ENCODE measurements at places on chromosomes 13 and 19. TPM values are rescaled to one million over a fixed set of nuclear protein-coding genes. Genes with fewer than 3 reads are reported as not detected.

Gene FAM83E
- 2.6 TPM for total RNA-seq

Gene ZSCAN4
- not detected for total RNA-seq

Gene SDHAF1
- 4.3 TPM for total RNA-seq

Gene CACNG8
- total RNA-seq: not detected

Gene OVOL3
- total RNA-seq: not detected

Gene SHANK1
- not detected for total RNA-seq

Gene CCDC169
- not detected for total RNA-seq

- peaks cover 23% of the 10 kb centered on the region for H3K4me1 ChIP-seq
- H3K4me3 ChIP-seq: peak overlapping the region; percentile 62
- DNase-seq: no peak
- H3K27ac ChIP-seq: no peak overlapping the region
These were observed 2.6 kb downstream of the VSIG10L start for GRCh38 chr19:51339313-51339686.

DNA sequence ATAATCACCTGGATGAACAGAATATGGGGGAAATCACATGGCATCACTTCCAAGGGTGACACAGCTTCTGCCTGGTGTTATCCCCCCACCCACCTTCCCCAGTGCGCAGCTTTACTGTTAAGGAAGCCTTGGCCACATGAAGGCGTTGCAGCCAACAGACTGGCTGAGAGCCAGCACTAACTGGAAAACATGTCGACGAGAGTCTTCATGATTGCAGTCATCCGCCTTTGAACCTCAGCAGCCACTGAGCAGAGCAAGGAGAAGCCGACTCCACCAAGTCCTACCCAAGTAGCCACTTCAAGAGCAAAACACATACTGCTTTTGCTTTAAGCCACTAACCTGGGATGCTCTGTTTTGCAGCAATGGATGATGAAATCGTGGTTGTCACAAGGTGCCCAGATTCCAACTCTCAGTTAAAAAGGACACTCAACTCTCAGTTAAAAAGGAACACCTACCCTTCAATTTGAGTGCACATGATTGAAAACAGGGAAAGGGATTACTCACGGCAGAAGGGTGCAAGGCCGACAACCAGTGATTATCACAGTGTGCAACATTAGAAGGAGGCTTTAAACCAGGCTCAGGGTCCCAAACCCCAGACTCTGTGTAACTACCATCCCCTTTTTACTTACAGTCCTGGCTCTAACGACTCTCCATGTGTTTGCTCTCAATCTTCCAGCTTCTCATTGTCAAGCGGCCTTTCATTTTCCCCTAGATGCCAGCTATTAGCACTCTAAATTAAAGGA is 149.1 kb downstream of the KLF12 start:
- H3K36me3 ChIP-seq: peaks cover 19% of the 10 kb centered on the region
- H3K4me3 ChIP-seq: peak overlapping the region; percentile 25
- H3K27ac ChIP-seq: peak overlapping the region; percentile 61
- peak; percentile 85 for DNase-seq
- no peaks in the 10 kb centered on the region for H3K27me3 ChIP-seq

DNA sequence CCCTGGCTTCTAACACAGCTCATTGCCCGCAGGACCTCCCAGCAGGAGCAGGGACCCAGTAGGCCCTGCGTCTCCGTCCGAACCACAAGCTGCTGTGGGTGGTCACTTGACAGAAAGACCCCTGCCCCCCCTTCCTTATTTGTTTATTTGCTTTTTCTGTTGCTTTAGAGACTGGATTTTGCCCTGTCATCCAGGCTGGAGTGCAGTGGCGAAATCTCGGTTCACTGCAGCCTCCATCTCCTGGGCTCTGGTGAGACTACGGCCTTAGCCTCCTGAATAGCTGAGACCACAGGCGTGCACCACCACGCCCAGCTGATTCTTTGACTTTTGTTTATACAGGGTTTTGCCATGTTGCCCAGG is 7.6 kb upstream of the PTBP1 start:
- no peak overlapping the region for H3K27ac ChIP-seq
- H3K4me1 ChIP-seq: peaks cover 7% of the 10 kb centered on the region

DNA sequence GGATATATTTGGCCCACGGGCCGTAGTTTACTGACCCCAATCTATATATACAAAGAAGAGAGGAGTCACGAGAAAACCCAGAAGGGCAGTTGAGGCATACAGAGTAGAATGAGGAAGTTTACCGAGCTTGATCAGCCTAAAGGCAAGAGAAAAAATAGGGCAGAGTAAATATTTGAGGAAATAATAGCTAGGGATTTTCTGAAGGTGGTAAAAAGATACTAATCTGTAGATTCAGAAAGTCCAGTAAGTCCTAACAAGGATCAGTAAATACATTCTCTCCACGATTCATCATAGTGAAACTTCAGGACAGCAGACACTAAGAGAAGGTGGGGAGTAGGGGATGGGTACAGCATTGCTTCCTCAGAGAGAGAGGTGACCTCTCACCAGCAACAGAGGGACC is 248.1 kb downstream of the ATP8A2 start:
- peaks cover 7% of the 10 kb centered on the region for H3K27me3 ChIP-seq
- no peaks in the 10 kb centered on the region for H3K36me3 ChIP-seq
- H3K4me3 ChIP-seq: no peak overlapping the region
- H3K27ac ChIP-seq: no peak overlapping the region

DNA sequence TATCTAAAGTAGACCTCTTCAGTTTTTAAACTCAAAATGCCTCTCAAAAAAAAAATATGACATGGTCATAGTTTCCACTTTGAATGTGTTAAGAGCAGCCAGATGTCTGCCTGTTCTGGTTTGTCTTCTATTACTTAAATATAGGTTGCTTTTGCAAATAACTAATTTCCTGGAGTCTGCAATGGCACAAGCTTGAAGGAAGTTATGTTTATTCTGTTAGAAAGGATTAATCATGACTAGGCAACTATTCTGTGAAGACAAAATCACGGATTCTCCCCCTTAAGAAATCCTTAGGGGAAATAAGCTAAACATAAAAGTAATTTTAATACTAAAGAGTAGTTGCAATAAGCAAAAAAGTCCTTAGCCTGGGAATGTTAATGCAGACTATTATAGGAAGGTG is 26.3 kb downstream of the SKA3 start:
- DNase-seq: no peak
- no peaks in the 10 kb centered on the region for H3K27me3 ChIP-seq
- H3K27ac ChIP-seq: no peak overlapping the region
- H3K4me3 ChIP-seq: no peak overlapping the region
- H3K36me3 ChIP-seq: peaks cover 32% of the 10 kb centered on the region
- H3K4me1 ChIP-seq: peaks cover 3% of the 10 kb centered on the region

DNA sequence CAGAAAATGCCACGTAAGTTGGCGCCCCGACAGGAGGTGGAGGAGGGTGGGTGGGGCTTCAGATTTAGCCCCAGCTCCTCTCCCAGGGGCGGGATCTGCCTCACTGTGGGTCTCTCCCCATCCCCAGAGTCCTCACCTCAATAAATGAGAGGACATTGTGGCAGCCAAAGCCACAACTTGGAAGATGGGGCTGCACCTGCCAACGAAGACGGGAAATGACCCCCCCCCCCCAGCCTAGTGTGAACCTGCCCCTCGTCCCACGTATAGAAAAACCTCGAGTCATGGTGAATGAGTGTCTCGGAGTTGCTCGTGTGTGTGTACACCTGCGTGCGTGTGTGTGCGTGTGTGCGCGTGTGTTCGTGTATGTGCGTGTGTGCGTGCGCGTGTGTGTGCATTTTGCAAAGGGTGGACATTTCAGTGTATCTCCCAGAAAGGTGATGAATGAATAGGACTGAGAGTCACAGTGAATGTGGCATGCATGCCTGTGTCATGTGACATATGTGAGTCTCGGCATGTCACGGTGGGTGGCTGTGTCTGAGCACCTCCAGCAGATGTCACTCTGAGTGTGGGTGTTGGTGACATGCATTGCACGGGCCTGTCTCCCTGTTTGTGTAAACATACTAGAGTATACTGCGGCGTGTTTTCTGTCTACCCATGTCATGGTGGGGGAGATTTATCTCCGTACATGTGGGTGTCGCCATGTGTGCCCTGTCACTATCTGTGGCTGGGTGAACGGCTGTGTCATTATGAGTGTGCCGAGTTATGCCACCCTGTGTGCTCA is 1.5 kb upstream of the TRAPPC5 start:
- peaks cover 16% of the 10 kb centered on the region for H3K36me3 ChIP-seq
- peak; percentile 80 for DNase-seq
- peaks cover 14% of the 10 kb centered on the region for H3K27me3 ChIP-seq
- no peak overlapping the region for H3K4me3 ChIP-seq

DNA sequence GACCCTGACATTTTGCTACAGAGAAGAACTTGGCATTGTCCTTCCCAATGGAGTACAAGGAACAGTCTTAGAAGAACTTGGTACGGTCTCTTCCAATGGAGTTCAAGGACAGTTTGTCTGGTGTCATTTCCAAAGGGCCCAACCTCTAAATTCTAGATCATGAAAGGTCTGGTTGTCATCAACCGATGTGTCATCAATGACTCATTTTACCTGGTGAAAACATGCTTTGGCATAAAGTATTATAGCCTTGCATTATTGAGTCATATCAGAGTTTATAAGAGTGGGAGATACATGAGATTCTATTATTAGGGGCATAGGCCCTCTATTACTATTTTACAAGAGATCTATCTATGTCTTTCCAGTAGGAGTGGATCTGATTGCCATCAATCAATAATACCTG is 4.3 kb downstream of the CYP2B6 start:
- no peak overlapping the region for H3K4me3 ChIP-seq
- no peaks in the 10 kb centered on the region for H3K36me3 ChIP-seq
- no peaks in the 10 kb centered on the region for H3K4me1 ChIP-seq
- DNase-seq: no peak
- peaks cover 6% of the 10 kb centered on the region for H3K27me3 ChIP-seq

DNA sequence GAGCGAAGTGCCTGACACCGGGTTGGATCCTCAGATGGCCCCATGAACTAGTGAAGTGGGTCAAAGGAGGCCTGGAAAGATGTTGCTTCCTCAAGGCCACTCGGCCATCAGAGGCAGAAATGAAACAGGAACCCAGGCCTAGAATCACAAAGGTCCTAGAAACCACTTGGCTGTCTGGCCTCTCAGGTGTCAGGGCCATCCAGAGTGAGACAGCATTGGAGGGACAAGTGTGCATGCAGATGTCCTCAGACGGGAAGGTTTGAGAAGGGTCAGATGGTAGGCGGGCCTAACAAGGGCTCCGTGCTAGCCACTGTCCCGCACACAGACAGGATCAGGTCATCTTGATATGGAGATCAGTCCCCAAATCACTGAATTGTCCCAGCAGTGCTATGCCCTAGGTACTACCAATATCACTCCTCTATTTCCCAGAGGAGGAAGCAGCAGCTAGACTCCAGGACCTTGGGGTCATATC is 14.3 kb downstream of the CCDC97 start:
- peaks cover 59% of the 10 kb centered on the region for H3K36me3 ChIP-seq
- no peaks in the 10 kb centered on the region for H3K27me3 ChIP-seq
- no peak overlapping the region for H3K27ac ChIP-seq
- H3K4me1 ChIP-seq: peaks cover 75% of the 10 kb centered on the region
- no peak for DNase-seq

- no peaks in the 10 kb centered on the region for H3K36me3 ChIP-seq
- no peaks in the 10 kb centered on the region for H3K27me3 ChIP-seq
- no peak for DNase-seq
- peaks cover 17% of the 10 kb centered on the region for H3K4me1 ChIP-seq
These were observed 140.7 kb upstream of the RFC3 start for GRCh38 chr13:33677215-33677614.

- no peaks in the 10 kb centered on the region for H3K27me3 ChIP-seq
- H3K27ac ChIP-seq: no peak overlapping the region
- H3K36me3 ChIP-seq: peaks cover 34% of the 10 kb centered on the region
- peak overlapping the region; percentile 76 for H3K4me3 ChIP-seq
- DNase-seq: peak; percentile 47
These were observed 586 bp downstream of the MRI1 start for GRCh38 chr19:13764821-13765394.

GRCh38 chr19:7930765-7931164 is 4.8 kb upstream of the CTXN1 start:
- no peaks in the 10 kb centered on the region for H3K27me3 ChIP-seq
- no peak for DNase-seq
- H3K4me3 ChIP-seq: no peak overlapping the region
- peaks cover 57% of the 10 kb centered on the region for H3K36me3 ChIP-seq

GRCh38 chr13:95570016-95570415 is 17.5 kb downstream of the CLDN10 start:
- H3K4me1 ChIP-seq: no peaks in the 10 kb centered on the region
- no peaks in the 10 kb centered on the region for H3K36me3 ChIP-seq
- no peak overlapping the region for H3K4me3 ChIP-seq
- H3K27ac ChIP-seq: no peak overlapping the region
- H3K27me3 ChIP-seq: peaks cover 4% of the 10 kb centered on the region

DNA sequence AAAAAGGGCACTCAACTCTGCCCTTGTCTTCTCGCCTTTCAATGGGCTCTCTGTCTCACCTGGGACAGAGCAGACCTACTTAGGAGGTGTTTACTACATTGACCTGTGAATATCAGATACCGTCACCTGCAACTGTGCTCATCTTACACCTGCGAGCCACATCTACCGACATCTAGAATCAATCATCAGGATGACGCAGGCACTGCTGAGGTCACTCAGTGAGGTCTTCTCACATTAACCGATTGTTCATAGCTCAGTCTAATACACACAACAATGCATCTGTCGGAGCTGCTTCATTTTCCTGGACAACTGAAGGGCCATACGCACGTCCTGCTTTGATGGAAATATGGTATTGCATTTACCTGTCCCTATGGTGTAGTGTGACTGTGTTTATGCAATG is 211.9 kb downstream of the FGF9 start:
- H3K27me3 ChIP-seq: no peaks in the 10 kb centered on the region
- no peaks in the 10 kb centered on the region for H3K36me3 ChIP-seq
- H3K27ac ChIP-seq: no peak overlapping the region
- H3K4me3 ChIP-seq: no peak overlapping the region

DNA sequence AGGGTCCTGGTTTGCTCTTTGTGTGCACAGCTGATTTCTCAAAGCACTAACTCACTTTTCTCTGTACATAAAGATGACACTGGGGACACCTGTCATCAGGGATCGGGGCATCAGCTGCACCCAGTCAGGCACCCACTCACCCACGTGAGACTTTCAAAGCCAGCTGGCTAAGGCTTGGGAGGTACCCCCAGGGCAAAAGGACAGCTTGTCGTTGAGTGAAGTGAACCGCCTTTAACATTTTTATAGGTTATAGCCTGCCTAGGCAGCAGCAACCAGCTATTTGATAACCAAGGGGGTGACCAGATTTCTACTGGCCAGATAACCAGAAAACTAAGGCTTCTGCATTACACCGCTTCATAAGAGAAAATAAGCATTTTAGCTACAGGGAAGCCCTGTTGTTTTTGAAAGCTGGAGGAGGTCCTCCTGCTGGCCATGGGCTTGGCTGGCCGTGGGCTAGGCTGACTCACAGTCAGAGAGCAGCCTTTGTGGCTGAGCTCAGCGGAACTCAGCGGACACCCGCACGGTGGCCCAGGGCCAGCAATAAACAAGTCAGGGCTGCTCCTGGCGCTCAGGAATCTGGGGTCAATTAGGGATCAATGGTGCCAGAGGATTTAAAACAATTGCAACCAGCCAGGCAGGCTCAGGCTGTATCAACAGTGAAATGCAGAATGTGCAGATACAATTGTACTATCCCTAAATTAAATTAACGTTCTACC is 57.1 kb downstream of the ALOX5AP start:
- no peaks in the 10 kb centered on the region for H3K27me3 ChIP-seq
- H3K27ac ChIP-seq: no peak overlapping the region
- H3K36me3 ChIP-seq: no peaks in the 10 kb centered on the region
- H3K4me3 ChIP-seq: no peak overlapping the region
- peaks cover 17% of the 10 kb centered on the region for H3K4me1 ChIP-seq

GRCh38 chr19:35236638-35237400 is 8.3 kb upstream of the FAM187B start:
- H3K4me3 ChIP-seq: no peak overlapping the region
- DNase-seq: peak; percentile 48
- no peaks in the 10 kb centered on the region for H3K36me3 ChIP-seq

GRCh38 chr13:28579322-28579721 is 79.6 kb upstream of the POMP start:
- no peak for DNase-seq
- no peak overlapping the region for H3K4me3 ChIP-seq
- no peaks in the 10 kb centered on the region for H3K27me3 ChIP-seq
- no peak overlapping the region for H3K27ac ChIP-seq
- H3K36me3 ChIP-seq: no peaks in the 10 kb centered on the region

All from CD4-positive, alpha-beta T cell (primary cell).